NAMALWA (cell line): ENCODE measurements at places on chromosomes 6 and 20.

DNA sequence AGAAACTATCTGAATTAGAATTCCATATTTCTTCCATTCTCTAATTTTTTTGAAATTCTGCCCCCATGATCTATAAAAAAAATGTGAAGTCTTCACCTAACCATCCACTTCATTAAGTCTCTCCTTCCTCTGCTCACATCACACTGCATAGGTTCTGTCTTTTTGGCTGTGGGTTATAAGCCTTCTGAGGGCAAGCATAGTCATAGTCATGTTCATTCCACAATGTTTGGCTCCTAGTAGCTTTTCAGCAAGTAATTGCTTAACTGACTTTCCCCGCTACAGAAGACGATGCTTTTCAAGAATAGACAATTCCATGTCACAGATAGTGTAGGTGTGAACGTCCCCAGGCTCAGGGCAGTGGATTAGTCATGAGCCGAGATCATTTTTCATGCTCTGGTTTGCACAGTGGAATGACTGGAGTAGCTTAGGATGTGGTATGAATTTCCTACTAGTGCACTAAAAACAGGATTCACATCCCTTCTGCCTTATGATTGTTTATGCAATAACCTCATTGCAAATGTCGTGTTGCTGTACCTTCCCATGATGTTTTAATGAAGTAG is 29.1 kb downstream of the WRNIP1 start:
- DNase-seq, result no peak

GRCh38 chr6:27188061-27188884 is 59.2 kb upstream of the PRSS16 start:
- no peak for DNase-seq

DNA sequence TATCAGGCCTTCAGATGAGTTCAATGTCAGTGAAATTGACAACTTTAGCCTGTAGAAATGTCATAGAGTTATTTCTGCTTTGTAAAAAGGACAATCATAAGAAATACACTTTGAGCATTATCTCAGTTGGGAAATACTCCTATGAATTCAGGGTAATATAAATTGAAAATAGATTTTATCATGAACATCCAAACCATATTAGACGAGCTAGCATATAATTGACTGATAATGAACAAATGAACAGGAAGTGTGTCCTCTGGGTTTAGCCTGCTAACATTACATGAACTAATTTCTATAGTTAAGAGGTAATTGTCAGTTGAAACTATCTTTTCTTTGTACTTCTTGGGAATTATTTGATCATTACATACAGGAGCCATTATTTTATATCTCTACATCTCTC is 469.0 kb upstream of the RNF217 start:
- DNase-seq, result no peak

- DNase-seq, result no peak
Observed at GRCh38 chr6:80366051-80366450, 259.6 kb downstream of the BCKDHB start.

- no peak for DNase-seq
Observed at GRCh38 chr6:3137057-3137777, 18.7 kb downstream of the BPHL start.

- peak; percentile 81 for DNase-seq
Observed at GRCh38 chr6:158803733-158804143, 15.4 kb downstream of the EZR start.

GRCh38 chr6:148457843-148458159 is 115.2 kb downstream of the SASH1 start:
- no peak for DNase-seq

DNA sequence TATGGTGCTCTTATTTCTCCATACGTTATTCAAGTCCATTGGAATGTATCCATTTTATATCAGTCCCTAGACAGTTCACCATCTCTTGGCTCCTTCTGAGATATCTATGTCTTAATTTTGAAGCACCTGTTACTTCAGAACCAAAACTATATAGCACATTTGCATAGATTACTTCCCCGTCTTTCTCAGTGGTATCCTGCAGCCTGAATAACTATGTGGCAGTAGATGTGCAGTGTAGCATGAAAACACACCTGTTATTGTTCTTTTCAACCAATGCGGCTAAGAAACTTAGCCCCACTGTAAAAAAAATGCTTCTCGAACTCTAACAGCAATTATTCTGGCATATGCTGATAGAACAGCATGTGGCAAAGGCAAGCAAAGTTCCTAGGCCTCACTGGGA is 1184.4 kb upstream of the ADGRB3 start:
- DNase-seq, result peak; percentile 13

GRCh38 chr6:36914227-36914794 is 28.6 kb downstream of the C6orf89 start:
- peak; percentile 20 for DNase-seq

- DNase-seq, result no peak
Observed at GRCh38 chr6:154218301-154218700, 138.3 kb downstream of the IPCEF1 start.

DNA sequence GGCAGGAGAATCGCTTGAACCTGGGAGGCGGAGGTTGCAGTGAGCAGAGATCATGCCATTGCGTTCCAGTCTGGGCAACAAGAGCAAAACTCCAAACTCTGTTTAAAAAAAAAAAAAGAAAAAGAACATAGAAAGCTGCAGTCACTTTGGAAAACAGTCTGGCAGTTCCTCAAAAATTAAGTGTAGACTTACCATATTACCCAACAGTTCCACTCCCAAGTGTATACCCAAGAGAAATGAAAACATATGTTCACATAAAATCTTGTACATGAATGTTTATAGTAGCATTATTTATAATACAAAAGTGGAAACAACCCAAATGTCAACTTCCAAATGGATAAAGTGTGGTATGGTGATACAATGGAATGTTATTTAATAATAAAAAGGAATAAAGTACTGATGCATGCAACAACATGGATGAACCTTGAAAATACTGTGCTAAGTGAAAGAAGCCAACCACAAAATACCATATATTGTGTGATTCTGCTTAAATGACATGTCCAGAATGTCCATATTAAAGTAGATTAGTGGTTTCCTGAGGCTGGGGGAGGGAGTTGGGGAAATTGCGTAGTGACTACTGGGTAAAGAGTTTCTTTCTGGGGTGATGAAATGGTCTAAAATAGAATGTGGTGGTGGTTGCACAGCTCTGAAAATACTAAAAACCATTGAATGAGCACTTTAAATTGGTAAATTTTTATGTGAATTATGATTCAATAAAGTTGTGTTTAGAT is 62.9 kb downstream of the SUN5 start:
- no peak for DNase-seq

DNA sequence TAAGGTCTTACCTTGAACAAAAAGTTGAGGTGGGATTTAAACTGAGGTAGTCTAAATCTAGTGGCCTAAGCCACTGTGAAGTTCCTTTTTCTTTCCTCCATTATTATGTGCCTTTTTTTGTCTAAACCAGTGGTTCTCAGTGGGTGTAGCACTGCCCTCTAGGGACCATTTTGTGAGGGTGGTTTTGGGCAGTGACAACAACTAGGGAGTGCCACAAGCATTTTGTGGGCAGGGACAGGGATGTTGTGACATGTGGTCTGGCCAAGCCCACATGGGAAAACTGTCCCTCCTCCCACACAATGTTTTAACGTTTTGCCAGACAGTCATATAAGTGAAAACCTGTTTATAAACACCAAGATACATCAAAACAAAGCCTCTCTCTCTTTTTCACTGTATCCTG is 899.4 kb upstream of the FLRT3 start:
- peak; percentile 63 for DNase-seq

GRCh38 chr6:49082611-49083010 is 380.4 kb downstream of the MMUT start:
- no peak for DNase-seq

DNA sequence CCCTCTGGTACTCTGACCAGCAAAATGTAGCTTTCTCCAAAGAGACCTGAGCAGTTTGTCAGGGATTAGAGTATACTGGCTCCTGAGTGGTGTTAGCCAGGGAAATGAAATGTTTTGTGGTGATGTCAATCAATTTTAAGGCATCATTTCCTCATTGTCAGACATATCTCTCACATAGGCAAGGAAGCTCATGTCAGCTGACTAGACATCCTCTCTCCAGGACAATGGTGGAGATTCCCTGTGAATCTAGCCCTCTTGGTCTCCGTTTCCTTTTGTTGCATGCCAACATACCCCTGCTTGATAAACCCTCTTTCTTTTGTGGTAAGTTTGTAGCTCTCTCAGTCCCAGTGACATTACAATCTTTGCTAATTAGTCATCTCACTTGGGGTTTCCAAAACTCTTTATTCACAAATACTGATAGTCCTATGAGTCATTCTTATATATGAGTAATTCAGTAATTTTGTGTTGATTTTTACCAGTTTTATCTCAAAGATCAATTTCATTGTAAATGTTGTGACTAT is 135.6 kb upstream of the PTPRK start:
- no peak for DNase-seq

DNA sequence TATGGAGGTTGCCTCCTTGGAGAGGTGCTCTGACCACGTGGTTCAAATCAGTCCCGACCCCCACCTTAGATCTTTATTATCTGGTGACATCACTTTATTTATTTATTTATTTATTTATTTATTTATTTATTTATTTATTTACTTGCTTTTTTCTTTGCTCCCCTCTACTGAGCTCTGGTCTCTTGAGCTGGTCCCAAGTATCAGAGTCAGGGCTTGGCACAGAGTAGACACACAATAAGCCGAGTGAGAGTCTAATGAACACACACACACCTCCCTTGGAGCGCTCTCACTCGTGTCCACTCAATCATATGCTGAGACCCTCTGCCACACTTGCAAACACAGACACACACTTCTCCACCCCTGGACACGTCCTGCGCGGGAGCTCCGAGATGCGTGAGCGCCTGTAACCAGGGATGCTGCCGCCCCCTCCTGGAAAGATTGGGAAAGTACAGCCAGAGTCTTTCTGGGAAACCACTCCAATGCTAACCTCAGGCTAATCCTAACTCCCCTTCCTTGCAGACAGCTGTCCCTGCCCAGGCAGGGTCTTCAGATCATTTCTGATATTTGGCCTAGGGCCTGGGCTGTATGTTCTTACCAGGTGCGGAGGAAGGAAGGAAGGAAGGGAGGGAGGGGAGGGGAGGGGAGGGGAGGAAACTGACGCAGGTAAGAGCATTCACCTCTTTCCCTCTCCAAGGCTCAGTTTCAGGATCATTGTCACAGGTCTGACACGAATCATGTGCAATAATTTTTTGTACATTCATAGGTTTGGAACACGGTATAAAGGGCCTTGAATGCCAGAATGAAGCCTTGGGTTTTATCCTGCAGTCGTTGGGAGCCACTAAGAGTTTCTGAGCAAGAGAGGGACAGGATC is 70.9 kb downstream of the STK35 start:
- peak; percentile 68 for DNase-seq

DNA sequence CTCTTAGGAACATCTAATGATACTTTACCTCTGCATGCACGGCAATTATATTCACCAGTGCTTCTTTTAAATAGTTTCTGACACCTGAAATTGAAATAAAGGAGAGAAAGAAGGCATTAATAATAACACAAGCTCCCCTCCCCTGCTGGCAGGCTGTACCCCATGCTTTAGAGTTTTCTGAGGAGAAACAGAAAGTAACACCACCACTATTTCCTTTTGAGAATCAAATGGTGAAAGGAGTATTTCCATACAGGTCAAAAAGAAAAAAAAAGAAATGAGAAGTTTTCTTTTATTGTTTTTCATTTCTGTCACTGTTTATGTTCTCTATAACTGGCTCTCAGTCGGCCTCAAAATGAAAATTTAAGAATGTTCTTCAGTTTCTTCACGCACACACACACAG is 108.1 kb downstream of the IRF4 start:
- DNase-seq, result no peak

DNA sequence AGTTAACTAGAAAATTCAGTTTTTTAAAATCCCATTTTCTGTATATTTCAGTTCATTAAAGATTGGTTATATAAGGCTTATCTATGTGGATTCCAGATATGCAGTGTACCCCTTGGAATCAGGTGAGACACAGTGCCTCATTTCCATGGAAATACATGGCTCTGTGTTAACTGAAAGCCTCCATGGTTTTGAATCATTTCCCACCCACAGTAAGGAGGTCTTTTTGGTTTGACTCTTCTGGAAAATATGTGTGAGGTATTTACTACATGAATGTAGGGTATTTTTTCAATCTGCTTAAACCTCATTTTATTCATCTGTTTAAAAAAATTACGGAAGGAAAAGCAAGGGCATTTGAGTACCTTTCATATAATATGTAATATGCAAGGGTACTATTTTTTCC is 25.5 kb downstream of the RNF144B start:
- no peak for DNase-seq

DNA sequence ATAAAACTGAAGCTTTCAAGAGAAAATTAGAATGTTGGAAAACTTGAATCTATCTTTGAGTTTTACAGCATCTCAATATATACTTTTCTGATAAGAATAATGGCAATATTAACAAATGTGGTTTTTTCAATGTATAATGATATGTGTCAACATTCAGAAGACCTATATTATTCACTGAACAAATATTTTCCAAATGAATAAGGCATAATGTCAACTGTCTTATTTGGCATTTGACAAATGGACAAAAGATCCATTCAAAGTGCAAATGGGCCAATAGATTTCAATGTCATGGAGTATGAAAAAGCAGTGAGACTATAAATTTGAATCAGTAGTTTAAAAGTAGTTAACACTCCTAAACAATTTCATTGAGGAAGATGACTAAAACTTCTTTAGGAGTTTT is 20.9 kb downstream of the LMBRD1 start:
- no peak for DNase-seq

DNA sequence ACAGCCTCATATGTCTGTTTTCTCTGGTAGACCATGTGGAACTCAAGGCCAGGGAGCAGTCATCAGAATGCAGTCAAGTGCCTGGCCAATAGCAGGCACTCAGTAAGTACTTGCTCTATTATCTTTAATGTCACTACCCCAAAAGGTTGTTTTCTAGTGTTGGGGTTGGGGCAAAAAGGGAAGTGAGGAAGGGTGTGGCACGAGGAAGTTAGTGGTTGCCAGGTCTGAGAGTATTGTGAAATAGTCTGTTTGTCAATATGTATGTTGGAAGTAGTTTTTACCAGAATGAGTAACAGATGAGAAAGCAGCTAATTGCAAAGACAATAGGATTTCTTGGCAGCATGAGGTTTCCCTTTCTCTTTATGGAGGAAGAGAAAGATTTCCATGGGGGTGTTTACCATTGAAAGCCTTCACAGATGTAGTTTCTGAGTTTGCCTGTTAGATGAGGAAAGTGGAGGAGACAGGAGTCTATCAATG is 59.5 kb upstream of the ARMH2 start:
- peak; percentile 54 for DNase-seq

- DNase-seq, result no peak
Observed at GRCh38 chr6:96975852-96976251, 51.3 kb downstream of the KLHL32 start.

DNA sequence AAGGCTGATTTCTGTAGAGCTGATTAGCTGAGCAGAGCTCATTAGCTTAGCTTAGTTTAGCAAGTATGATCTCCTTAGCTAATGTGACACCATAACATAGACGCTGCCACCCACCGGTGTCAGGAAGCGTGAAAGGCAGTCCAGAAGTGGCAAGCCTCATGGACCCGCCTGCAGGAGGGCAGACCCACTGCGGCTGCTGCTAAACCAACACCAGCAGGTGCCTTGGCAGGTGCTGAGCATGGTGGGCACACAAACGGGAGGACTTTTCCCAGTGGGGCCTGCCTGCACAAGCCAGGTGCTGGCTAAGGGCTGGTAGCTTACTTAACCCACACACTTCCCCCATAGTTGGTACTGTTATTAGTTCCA is 22.7 kb downstream of the ZDHHC14 start:
- peak; percentile 15 for DNase-seq

- no peak for DNase-seq
Observed at GRCh38 chr6:142802124-142802523, 142.9 kb downstream of the HIVEP2 start.
